ENCODE measurements at places on chromosomes 12 and 14. TPM values are rescaled to one million over a fixed set of nuclear protein-coding genes. Genes with fewer than 3 reads are reported as not detected.

DNA sequence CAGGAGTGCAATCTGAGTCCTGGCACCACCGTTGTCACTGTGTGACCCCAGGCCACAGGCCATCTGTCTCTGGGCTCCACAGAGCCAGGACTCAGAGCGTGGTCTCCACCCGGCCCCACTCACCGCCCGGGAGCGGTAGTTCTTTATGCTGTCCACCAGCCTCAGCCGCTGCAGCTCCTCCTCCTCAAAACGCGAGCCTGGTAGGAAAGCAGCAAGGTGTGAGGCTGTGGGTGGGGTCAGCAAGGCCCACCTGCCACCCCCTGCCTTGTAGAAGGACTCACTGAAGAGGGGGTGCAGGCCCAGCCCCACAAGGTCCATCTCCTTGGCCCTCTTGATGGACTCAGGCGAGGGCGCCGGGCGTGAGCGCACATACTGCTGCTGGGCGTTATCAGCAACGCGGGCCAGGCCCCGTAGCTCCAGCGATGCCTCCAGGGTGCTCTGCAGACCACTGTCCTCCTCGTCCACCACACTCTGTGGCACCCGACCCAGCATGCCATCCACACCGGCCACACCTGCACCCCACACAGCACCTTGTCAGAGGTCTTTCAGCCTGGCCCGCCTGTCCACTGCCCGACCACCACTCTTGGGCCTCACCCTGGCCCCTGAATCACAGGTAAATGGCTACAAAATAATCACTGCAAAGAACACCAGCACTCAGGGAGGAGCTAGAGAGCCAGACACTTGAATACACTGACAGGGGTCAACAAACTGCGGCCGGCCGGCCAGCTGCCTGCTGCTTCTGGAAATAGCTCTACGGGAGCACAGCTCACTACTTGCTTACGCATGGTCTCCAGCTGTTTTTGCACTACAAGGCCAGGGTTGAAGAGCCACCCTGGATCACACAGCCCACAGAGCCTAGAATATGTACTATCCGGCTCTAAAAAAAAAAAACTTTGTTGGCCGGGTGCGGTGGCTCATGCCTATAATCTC is 16.3 kb downstream of the CFAP73 start:
- no peak for DNase-seq

GRCh38 chr12:49026678-49027480 is 8.3 kb upstream of the PRKAG1 start:
- no peak for DNase-seq

DNA sequence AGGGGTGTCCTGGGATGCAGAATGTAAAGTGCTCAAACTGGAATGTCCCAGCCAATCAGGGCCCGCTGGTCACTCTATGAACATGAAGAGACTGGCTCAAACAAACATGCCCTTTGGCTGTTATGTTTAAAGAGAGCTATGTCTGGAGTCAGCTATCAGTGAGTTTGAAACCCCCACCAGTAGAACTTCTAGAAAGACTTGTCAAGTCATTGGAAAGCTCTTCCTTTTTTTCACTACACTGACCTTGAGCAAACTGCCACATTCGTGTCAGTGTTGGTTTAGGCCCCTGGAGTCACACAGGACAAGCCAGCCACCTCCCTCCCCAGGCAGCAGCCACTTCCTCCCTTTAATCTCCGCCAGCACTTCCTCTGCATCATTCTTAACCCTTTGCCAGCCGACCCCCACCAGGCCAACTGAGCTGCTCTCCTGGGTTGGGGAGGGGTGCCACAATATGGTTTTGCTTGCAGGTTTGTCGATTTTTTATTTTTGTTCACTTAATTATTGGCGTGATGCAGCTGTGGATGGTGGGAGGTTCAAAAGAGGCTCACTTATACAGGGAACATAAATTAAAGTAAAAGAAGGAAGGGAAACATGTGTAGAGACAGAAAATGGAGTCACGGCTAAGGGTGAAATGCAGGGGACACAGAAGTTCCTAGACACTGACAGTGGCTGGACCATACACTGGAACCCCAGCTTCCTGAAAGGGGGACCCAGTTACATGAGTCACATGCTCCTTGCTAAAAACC is 25.3 kb downstream of the CMKLR1 start:
- no peak for DNase-seq

- DNase-seq, result no peak
Measured at GRCh38 chr12:120696626-120697025, 9.7 kb downstream of the MLEC start.

The CLEC7A gene
- total RNA-seq, result 1.6 TPM

The CLEC9A gene
- not detected for total RNA-seq
